ENCODE measurements at places on chromosomes 1 and 21.
A peak's percentile ranks its signal among the peaks of the same experiment; 100 is the strongest.

- DNase-seq, result peak; percentile 24
Measured at GRCh38 chr21:45555557-45556301, 13.5 kb upstream of the SLC19A1 start.

DNA sequence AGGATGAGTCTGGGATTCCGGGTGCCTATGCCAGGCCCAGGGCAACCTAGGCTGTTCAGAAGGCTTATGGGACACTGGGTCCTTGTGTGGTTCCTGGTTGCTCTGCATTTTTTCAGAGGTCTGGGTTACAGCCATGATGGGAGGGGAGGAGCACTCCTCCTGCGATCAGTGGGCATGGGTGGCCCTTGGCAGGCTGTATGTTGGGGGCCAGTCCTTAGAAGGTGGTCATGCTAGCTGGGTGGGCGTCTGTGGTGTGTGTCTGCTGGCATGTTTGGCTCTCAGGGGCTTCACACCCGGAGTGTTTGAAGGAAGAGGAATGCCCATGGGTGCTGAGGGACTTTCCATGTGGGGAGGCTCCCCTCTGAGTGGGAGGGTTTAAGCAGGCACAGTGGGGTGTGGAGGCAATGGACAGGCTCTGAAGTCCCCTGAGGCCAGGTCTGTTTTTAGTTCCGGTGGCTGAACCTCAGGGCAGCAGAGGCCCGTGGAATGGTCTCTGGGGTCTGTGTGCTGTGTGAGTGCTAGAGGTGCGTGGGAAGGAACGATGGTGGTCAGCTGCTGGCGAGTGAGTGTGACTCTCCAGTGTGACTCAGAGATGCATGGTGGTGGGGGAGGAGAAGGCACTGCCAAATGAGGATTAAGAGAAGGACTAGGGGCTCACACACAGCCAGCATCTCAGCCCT, 25.3 kb downstream of the CACNA1E start:
- DNase-seq, result no peak

- DNase-seq, result no peak
Measured at GRCh38 chr1:154923695-154924094, 12.8 kb downstream of the PMVK start.

- no peak for DNase-seq
Measured at GRCh38 chr1:1943834-1944570, 24.9 kb upstream of the TMEM52 start.

DNA sequence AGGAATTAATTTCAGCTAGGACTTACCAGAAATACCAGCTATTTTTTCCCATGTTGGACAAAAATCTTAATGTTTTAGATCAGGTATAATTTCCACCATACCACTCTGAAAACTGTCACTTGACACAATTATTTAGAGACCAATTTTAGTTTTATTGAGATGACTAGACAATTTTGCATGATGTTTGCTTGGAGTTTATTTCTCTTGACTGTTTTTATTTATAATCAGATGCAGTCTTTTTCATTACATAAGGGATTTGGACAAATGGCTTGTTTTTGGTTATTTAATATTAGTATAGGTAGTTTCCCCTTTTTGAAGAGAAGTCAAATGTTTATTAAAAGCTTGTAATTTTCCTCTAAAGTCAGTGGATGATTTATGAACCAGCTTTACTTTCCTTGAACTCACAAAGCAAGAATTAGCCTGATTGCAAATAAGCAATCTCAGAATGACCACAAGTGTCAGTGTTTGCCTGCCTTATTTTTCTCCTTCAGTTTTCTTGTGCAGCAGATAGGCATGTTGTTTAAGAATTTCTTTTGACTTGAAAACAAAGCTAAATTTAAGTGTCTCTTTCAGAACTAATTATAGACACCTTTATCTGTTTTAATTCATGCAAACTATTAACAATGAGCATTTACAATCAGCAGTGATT, 3.8 kb upstream of the B3GALT2 start:
- DNase-seq, result no peak

DNA sequence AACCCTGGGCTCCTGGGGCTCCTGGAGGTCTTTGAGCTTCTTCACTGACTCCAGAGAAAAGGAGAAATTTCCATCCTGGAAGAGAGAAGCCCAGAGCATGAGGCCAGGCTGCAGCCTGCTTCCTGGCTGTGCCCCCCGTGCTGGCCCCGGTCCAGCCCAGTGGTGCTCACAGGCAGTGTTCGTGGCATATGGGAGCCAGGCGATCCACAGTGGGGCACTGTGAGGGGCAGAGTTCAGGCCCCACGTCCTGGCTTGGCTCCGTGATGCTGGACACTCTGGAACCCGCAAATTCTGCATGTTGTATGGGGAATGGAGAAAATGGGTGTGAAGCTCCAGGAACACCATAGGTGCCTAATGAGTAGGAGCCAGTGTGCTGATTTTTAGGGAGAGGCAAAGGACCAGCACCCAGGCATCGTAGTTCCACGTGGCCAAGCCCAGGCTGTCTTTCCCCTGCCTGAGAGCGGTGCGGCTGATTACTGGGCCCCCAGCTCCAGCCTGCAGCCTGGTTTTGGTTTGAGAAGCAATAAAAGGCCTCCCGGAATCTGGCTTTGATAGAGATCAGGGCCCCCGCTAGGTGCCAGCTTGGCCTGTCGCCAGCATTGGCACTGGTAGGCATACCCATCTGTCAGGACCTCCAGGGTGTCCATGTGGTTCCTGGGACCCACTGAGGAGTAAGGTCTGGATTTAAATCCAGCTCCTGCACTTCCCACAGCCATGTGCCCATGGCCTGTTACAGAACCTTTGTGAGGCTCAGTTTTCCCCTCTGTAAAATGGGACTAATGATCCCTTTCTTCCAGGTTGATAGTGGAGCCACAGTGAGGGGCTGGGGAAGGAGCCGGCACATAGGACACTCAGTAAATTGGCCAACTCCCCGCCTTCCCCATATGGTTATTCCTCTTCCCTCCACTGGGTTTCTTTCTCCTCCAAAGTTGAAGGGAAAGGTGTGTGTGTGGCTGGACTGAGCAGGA, 725 bp downstream of the GUCA2A start:
- no peak for DNase-seq

DNA sequence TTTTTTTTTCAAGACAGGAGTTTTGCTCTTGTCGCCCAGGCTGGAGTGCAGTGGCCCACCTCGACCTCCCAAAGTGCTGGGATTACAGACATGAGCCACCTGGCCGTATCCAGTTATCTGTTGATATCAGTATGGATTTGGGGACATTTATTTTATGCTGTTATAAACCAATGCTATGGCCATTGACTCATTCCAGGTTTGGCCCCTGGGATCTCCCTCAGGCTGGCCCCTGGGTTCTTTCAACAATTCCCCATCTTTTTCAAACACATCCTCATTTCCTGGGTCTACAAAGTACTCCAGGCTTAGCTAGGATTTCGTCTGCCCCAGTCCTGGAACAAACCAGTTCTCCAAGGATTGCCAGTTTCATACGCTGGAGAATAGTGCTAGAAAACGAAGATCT, 44.1 kb downstream of the WDR4 start:
- DNase-seq, result no peak

- no peak for DNase-seq
Measured at GRCh38 chr1:181077576-181078242, 10.8 kb upstream of the IER5 start.

- DNase-seq, result no peak
Measured at GRCh38 chr21:15468368-15468767, 261.4 kb upstream of the USP25 start.

GRCh38 chr1:36303650-36304360, 2.4 kb upstream of the SH3D21 start:
- no peak for DNase-seq

DNA sequence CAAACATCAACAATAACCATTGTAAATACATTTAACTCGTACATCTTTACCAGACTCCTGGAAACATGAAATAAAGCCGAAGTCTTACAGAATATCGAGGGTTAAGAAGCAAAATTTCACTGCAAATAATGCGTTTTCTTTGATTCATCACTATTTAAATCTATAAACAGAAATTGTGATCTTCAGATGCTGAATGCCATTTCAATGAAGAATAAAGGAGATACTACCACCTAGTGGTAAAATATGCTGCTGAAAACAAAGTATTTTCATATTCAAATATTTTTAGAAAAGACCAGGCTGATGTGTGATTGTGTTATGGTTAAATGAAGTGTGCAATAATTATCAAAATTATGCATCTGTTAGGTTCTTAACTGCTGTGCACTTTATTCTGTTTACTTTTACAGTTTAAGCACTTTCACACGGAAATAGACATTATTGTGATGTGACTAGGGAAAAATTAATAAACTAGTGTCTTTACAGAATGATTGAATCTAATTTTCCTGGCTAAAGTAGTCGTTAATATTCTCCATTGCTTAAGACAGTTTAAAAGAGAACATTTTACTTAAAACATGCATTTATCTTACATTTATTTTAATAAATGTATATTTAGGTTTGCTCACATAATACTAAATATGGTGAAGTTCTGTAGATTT, 1093.1 kb downstream of the MRPL39 start:
- DNase-seq, result no peak

- no peak for DNase-seq
Measured at GRCh38 chr1:1200876-1201810, 5.2 kb downstream of the TNFRSF18 start.

GRCh38 chr1:31790641-31791091, 25.2 kb downstream of the SPOCD1 start:
- no peak for DNase-seq

DNA sequence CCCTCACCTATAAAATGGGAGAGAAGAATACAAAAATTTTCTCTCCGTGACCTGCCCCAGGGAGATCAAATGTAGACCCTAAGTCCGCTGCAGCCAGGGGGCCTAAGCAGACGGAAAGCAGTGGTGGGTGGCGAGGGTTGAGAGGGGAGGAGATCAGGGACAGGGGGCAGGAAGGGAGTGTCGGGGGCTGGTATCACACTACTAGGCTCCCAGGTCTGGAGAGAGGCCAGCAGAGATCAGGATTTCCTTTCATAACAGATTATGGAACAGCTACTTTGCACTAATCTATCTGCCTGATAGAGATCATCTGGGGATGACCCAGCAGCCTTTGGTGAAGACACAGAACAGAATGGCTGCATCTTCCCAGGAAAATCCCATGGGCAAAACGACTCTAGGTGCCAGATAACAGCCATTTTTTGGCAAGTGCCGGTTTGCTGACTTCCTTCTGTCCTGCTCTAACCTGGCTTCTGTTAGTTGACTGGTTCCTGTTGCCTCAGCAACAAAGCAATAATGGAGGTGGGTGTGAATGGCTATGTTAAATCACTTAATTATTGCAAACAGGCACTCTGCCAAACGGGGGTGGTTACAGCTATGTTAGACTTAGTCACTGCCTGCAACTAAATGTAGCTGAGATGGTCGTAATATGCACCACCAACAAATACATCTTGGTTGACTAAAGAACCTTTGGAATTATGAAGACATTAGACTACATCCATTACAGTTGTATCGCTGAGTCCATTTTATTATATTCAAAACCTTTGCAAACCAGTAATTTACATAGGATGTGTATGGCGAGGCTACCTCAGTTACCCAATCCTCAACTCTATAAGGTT, 30.0 kb upstream of the EPS8L3 start:
- peak; percentile 56 for DNase-seq

GRCh38 chr1:224558904-224559303, 57.2 kb upstream of the CNIH3 start:
- DNase-seq, result no peak

DNA sequence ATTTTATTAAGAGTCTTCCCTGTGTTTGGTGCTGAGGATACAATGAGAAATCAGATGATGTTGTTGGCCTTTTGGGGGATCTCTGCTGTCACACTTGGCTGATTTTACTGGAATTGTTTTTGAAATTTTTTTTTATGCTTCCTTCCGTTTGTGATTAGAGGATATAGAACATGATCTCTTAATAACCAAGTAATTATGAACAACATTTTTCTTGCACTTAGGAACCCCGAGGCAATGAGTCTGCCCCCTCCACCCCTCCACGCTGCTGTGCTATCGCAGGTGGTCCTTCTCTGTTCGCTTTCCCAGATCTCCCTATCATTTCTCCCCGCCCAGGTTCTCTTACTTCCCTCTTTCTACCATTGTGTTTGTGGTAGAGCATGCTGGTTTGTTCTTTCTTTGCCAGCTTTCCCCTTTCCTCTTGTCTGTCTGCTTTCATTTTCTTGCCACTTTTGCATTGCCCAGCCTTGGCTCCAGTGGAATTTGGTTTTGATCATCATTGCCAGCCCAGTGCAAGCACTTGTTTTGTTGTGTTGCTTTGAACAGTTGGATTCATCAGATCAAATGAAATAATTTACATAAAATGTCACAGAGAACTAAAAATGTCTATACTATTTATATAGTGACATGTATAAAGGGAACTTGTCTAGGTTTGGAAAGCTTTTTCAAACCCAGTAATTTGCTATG, 73.1 kb upstream of the SCCPDH start:
- DNase-seq, result no peak

GRCh38 chr1:23090056-23090455, 70.8 kb downstream of the KDM1A start:
- DNase-seq, result no peak

DNA sequence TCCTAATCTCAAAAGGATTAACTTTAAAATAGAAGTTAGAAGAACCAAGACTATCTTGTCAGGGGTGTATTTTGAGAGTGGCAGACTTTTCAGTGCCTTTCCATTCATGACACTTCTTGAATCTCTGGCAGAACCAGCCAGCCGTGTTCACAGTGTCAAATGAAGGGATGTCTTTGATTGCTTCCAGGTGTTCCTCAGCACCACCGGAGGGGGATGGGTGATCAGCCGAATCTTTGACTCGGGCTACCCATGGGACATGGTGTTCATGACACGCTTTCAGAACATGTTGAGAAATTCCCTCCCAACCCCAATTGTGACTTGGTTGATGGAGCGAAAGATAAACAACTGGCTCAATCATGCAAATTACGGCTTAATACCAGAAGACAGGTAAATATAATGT, 32.3 kb downstream of the FMO1 start:
- DNase-seq, result no peak

DNA sequence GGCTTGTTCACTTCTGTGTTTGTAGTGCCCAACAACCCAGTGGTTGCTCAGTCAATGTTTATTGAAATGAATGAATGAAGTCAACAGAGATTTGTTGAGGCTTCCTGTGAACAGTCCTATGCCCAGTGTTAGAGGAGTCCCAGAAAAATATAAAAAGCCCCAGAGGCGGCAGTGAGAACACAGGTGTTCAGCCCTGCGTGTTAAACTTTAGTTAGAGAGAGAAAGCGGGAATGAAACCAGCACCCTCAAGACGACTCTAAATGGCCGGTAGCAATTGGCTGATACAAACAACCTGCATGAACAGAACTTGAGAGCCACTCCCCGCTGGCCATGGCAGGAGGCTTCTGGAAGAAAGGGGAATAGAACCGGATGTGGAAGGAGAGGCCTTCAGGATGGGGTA, 22.6 kb downstream of the TMEM51 start:
- no peak for DNase-seq

GRCh38 chr1:202567738-202568137, 142.5 kb downstream of the SYT2 start:
- no peak for DNase-seq

- DNase-seq, result no peak
Measured at GRCh38 chr1:223363856-223364684, at the start of gene SUSD4. SUSD4 (minus strand) TSS chr1:223364176; CDS start chr1:223363425, 751 bp downstream.

GRCh38 chr21:34112316-34113033, 39.1 kb downstream of the MRPS6 start:
- no peak for DNase-seq

DNA sequence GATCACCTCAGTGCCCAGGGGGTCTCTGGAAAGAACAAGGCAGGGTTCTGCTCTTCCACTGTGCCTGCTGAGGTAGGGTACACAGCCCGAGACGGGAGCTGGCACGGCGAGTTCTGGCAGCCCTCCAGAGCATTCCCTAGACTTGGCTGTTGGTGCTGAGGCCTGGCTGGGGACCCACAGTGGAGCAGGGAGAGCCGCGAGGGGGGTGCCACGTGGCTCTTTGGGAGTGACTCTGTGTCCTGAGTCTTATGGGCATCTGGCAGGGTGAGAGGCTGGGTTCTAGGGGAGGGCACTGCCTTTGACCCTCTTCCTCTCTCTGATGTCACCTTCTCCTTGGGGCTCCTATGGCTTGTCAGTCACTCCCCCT, 336.4 kb downstream of the CAMTA1 start:
- no peak for DNase-seq

All from epithelial cell of prostate (primary cell).